Thoracic aorta (tissue), 2 donors: ENCODE measurements at places on chromosomes 16 and 17.

DNA sequence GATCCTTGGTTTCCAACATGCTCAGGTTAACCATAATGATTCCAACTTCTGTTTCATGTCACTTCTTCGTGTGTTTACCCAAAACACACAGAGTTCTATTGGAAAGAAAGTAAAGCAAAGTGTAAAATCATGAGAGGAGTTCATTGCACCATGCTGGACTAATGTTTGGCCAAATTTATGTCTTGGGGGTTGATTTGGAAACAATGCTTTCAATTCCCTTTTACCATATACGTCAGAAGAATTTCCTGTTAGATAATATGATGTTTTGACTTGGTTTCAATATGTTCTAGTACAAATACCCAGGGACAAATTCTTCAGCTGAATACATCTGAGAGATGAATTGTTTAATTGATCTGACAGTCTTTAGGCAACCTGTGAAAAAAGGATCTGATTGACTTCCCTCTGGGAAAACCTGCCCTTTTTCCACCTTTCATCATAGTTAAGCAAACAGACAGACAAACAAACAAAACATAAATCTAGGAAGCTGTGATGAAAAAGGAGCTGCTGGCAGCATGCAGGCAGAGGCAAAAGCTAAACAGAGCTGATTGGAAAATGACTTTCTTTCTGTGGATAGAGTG, 26.0 kb upstream of the MPHOSPH6 start:
- DNase-seq, result no peak

DNA sequence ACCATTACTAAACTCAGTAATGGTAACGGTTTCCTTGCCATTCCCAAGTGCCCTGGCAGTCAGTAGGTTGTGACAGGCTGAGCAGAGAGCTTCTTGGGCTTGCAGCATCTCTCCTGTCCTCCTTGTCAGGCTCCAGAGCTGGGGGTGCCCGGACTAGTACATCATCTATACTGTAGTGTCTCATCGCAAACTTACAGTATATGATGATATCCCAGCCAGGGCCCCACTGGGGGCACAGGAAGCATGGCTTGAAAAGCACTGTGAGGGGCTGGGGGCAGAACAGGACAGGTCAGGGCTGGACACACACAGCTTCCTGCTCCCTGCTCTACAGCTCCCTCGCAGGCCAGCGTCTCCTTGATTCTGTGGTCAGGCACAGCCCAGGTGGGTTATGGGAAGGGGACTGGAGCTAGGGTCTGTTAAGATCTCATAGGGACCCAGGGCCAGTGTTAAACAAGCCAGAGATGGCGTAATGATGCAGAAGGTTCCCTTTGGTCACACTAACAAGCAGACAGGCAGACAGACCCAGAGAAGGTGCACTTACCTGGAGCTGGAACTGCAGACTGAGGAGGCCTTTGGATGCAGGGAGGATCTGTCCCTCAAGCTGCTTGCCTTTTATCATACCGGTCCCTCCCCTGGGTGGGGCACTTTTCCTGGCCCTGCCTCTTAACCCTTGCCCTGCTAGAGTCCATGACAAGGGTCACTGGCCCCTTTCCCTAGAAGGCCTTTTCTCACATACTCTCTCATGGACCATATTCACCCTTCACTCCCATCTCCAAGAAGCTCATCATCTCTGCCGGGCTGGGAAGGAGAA, 6.8 kb downstream of the ERAL1 start:
- no peak for DNase-seq

DNA sequence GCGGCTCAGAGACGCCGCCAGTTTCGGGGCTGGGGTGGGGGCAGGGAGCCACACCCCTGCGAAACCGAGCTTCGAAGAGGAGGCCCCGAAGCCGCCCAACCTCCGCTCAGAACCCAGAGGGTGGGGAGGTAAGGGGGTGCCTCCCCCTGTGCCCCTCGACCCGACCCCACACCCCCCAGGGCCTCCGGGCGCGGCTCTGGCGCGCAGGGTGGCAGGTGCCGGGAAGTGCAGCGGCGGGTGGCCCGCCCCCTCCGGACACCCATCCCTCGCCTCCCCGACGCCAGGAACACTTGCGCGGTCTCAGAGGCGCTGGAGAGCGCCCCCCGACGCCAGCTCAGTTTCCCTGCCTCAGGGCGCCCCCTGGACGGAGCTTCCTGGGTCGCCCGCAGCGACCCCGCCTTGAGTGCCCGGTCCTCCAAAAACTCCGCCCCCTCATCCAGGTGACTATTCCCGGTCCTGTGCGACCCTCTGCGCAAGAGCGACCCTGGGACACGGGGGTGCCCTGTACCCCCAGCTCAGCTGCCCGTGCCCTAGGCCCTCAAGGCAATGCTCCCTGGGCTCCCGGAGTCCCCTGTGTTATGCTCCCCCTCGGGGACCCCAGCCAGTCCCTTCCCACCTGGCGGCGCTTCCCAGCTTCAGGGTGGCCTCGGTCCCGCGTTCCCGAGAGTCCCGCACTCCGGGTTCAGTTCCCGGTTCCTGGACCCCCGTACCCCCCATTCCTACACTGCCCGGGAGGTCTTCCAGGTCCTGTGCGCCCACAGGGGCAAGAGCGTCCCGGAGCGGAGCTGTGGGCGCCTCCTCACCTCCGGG, 562 bp downstream of the PPL start:
- no peak for DNase-seq

DNA sequence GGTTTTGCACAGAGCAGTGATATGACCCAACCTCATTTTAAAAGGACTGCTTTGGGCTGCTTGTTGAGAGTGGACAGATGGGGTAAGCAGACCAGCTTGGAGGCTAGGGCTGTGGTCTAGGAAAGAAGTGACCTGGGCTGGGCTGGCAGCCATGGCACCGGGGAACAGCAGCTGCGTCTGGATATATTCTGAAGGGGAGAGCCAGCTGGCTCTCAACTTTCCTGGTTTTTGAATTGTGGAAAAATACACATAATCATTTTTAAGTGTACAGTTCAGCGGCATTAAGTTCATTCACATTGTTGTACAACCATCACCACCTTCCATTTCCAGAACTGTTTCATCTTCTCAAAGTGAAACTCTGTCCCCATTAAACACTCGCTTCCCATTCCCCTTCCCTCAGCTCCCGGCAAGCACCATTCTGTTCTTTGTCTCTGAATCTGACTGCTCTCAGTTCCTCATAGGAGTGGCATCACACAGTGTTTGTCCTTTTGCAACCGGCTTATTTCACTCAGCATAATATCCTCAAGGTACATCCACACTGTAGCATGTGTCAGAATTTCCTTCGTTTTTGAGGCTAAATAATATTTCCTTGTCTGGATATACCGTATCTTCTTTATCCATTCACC, 113.2 kb downstream of the SPECC1 start:
- DNase-seq, result no peak

DNA sequence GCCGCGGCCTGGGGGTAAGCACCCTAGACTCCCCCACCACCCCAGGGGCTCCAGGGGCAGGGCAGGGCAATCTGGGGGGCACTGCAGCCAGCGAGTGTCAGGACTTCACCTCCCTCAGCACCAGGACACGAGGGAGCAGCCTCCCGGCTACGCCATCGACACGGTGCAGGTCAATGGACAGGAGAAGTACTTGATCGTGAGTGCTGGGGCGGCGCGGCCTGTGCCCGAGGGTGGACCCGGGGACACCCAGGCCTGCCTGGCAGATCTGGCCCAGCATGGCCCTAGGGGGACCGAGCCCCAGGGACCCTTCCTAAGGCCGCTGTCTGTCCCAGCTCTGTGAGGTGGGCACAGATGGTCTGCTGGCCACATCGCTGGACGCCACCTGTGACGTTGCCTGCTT, 3.1 kb upstream of the RHBDL1 start:
- DNase-seq, result no peak
